ENCODE measurements at places on chromosomes 12 and 14.

- DNase-seq = no peak
Observed at GRCh38 chr12:65965358-65965757, 141.1 kb downstream of the HMGA2 start.

GRCh38 chr14:94850309-94851211 is 80.6 kb upstream of the GSC start:
- no peak for DNase-seq

DNA sequence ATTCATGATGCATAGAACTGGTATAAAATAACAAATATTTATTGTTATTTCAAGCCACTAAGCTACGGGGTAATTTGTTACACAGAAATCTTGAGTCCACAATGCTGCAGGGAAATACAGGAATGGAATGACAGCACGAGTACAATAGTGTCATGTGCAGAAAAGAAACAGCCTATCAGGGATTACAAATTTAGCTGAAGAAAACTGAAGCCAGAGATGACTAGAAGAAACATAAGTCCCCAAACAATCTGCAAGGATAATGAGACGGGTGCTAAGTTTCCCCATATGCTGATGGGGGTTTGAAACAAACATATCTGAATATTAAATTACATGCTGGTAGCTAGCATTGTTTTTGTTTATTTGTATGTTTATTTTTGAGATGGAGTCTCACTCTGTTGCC is 8.9 kb downstream of the ARMH4 start:
- no peak for DNase-seq

DNA sequence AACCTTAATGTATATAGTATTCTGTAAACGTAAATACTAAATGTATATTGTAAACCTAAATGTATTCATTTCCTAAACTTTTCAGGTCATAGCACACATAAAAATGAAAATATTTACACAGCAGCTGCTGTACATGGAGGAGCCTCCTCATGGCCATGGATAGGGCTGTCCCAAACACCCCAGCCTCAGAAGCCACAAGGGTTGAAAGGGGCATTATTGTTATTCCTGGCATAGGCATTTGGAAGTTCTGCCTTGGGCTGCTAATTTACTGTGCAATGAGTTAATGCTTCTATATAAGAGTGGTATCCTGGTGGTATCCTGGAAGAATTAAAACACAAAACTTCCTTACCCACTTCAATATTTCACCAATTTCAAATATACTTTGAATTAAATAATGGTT is 159.4 kb downstream of the SLC5A8 start:
- no peak for DNase-seq

DNA sequence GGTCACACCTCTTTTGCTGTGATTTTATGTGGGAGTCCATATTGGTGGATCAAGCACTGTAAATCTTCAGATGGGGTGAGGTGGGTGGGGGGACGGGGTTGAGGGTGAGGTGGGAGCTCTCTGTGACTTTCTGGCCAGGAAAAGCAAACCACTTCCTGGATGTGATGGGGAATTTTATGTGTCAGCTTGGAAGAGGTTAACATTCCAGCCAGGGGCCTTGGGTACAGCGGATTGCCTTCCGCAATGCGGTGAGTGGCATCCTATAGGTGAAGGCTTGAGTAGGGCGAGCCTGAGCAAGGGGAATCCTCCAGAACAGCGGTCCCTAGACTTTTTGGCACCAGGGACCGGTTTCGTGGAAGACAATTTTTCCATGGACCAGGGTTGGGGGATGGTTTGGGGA is 36.2 kb downstream of the DLK1 start:
- no peak for DNase-seq

GRCh38 chr12:102059343-102059742 is 2.4 kb downstream of the WASHC3 start:
- DNase-seq = no peak

DNA sequence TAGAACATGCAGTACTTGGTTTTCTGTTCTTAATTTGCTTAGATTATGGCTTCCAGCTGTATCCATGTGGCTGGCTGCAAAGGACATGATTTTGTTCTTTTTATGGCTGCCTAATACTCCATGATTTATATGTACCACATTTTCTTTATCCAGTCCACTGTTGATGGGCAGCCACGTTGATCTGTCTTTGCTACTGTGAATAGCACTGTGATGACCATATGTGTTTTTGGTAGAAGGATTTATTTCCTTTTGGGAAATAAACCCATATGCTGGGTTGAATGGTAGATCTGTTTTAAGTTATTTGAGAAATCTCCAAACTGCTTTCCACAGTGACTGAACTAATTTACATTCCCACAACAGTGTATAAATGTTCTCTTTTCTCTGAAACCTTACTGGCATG is 86.2 kb upstream of the FERMT2 start:
- DNase-seq = no peak

DNA sequence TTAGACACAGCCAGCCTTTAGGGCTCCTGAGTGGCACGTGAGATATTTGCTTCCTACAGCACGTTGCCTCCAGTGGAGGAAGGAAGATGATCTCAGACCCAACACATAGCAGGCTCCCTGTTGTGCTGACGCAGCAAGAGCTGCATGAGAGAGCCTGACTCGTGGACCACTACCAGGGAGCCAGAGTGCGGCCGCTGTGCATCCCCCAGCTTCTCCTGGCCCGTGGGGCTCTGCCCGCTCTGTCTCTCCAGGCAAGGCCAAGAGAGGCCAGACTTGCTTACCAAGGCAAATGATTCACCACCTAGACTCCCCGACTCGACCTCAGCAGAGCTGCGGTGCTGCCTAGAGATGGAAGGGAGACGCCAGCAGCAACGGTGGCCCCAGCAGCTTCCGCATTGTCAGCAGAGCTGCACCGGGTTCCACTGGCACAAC is 37.5 kb downstream of the MAP3K9 start:
- no peak for DNase-seq

GRCh38 chr14:92489394-92490238 is 24.0 kb upstream of the RIN3 start:
- DNase-seq = no peak

DNA sequence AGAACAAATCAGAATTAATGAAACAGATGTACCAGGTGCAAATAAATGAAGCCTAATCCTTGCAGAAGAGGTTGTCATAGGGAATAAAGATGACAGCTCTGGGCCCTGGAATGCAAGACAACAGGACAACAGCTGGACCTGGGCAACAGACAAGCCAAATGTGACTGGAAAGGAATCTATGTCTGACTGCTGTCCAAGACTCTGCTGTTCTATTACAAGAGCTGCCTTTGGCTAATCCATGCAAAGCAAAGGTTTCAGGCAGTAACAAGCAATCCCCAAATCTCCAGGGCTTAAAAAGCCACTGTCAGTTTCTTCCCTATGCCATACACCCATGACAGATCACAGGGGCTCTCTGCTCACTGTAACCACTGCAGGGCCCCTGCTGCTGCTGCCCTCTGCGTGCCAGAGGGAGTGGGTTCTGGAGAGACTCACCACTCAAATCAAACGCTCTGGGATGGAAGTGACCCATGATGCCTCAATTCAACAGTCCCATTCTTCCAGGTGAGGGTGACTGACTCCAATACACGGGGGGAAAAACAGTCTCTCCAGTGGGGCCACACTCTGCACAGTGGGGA is 218.9 kb upstream of the SFSWAP start:
- no peak for DNase-seq

GRCh38 chr12:122856999-122857671 is 21.9 kb downstream of the HIP1R start:
- no peak for DNase-seq

DNA sequence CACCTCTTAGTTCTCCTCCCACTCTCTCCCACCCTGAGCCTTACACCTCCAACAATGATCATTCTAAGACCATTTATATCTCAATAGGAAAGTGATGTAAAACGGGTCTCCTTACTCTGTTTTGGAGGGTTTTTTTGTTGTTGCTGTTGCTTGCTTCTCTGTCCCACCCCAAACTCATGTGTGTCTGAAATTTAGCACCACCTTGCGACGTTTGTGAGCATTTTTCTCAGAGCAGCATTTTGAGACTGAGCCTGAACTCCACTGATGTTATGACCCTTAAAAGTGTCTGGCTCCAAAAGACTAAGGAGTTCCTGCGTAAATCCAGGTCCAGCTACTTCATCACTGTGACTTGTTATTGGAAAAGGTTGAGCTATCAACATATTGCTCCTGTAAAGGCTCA is 155.0 kb downstream of the DAD1 start:
- DNase-seq = no peak

DNA sequence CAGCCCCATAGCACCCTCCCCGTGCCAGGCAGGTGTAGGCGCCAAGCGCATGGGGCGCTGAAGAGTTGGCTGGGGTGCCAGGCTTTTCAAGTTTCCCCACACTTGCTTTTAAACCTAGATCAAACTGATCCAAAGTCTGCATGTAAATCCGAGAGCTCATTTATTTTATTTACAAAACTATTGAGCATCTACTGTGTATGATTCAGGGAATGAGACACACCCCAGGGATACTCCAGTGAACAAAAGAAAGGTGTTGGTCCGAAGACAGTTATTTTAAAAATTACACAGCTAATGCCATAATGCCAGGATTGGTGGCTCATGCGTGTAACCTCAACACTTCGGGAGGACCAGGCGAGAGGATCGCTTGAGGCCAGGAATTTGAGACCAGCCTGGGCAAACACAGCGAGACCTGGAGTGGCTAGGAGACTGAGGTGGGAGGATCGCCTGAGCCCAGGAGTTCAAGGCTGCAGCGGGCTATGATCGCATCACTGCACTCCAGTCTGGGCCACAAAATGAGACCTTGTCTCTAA is 780 bp upstream of the SLC41A2 start:
- DNase-seq = no peak

GRCh38 chr14:52944254-52944653 is 6.6 kb downstream of the FERMT2 start:
- no peak for DNase-seq

GRCh38 chr12:62995097-62995496 is 60.1 kb upstream of the PPM1H start:
- DNase-seq = no peak

DNA sequence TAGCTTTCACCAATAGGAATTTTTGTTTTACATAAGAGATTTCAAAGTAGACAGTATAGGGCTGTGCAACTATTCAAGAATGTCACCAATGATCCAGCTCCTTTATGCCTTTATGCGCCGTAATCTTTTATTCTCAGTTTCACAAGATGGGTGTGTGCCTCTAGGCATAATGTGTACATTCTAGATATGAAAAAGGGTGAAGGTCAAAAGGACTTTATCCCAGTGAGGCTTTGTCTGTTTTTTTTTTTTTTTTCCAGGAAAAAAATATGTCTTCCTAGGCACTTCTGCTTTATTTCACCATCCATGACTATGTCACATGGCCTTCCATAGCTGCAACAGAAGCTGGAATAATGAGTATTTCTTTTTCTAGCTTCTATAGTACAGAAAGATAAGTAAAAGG is 142.3 kb upstream of the IGF1 start:
- DNase-seq = no peak
